ENCODE measurements at places on chromosomes 6 and 20. TPM values are rescaled to one million over a fixed set of nuclear protein-coding genes. Genes with fewer than 3 reads are reported as not detected.

- no peak overlapping the region for H3K27ac ChIP-seq
- H3K36me3 ChIP-seq: no peaks in the 10 kb centered on the region
- H3K27me3 ChIP-seq: no peaks in the 10 kb centered on the region
- H3K4me3 ChIP-seq: no peak overlapping the region
- DNase-seq: no peak
Measured at GRCh38 chr20:917416-917815, 1.3 kb upstream of the ANGPT4 start.

GRCh38 chr6:6595952-6596351, 7.4 kb downstream of the LY86 start:
- no peaks in the 10 kb centered on the region for H3K36me3 ChIP-seq
- no peaks in the 10 kb centered on the region for H3K4me1 ChIP-seq
- no peaks in the 10 kb centered on the region for H3K27me3 ChIP-seq

CCDC170 gene
- total RNA-seq: 0.20 TPM

KCNK16 gene
- total RNA-seq: not detected

DNA sequence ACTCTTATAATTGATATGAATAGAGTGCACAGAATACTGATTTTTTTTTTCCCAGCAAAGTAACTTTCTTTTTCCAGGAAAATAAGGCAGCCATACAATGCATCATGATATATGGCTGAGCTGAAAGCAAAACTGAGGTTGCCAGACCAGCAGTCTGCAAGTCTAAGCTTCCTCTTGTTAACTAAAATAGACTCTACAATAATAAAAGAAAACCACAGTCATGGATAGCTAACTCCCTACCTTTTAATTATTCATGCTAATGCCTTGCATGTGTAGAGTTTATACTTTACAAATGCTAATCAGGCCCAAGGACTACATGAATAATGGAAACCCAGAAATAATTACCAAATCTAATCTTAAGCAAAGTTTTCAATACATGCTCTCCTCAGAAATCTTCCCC, 47.4 kb downstream of the MAP7 start:
- H3K4me3 ChIP-seq: no peak overlapping the region
- H3K36me3 ChIP-seq: no peaks in the 10 kb centered on the region
- DNase-seq: no peak
- H3K4me1 ChIP-seq: no peaks in the 10 kb centered on the region

NSFL1C gene
- total RNA-seq: 28.5 TPM

TNXB gene
- total RNA-seq: 138 TPM

DNA sequence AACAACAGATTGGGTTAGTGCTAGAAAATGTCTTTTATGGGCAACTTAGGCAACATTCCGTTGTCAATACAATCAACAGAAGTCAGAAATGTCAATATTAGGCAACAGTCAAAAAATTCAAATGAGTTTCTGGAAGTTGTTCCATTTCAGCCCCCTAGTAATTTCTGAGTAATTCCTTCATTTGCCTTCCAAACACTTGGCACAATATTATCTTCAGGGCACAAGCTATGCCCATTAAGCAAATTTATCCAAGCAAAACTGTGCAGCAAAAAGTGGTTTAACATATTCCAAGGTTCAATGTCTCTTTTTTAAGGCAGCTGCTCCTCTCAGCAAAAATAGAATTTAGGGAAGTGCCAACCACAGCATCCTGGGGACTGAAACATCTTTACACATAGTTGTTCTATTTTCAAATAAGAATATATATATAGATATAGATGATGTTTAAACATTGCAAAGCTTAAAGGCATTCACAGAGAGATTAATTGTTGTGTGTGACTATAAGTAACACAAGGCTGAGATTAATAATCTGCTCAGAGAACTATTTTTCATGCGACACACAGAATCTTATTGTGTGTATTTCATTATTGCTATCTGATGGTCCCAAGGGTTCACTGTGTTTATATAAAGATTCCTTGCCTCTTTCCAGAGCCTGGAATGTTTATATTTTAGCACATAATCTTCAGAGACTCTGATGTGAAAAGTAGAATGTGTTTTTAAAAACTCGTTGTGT, 75.2 kb upstream of the ADTRP start:
- DNase-seq: no peak
- H3K27ac ChIP-seq: no peak overlapping the region
- H3K4me1 ChIP-seq: peaks cover 7% of the 10 kb centered on the region
- H3K4me3 ChIP-seq: no peak overlapping the region
- H3K27me3 ChIP-seq: no peaks in the 10 kb centered on the region

ADGB gene
- not detected for total RNA-seq

DNA sequence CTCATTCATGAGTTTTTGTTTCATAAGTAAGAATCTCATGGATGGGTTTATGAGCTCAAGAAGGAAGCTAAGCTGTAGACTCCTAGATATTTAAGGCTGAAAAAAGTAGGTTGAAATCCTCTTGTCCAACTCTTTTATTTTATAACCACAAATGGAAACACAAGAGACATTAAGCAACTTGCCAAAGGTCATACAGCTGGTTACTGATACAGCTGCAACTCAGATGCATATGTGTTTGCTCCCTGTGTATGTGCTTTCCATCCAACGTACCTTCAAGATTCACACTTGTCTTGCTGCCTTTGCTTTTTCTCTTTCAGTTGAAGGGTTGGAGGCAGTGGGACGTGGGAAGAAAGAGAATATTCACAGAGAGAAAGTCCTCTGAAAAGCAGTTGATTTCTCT, 153.5 kb upstream of the STMND1 start:
- no peaks in the 10 kb centered on the region for H3K4me1 ChIP-seq
- H3K4me3 ChIP-seq: no peak overlapping the region
- no peak overlapping the region for H3K27ac ChIP-seq
- no peaks in the 10 kb centered on the region for H3K27me3 ChIP-seq
- no peaks in the 10 kb centered on the region for H3K36me3 ChIP-seq
- DNase-seq: no peak

- peaks cover 24% of the 10 kb centered on the region for H3K4me1 ChIP-seq
- no peak for DNase-seq
- H3K36me3 ChIP-seq: peaks cover 11% of the 10 kb centered on the region
- H3K27ac ChIP-seq: peak overlapping the region; percentile 91
Measured at GRCh38 chr6:42086046-42087035, 36.0 kb downstream of the TAF8 start.

ERVFRD-1 gene
- total RNA-seq: not detected

GRCh38 chr6:51098791-51099190, 280.1 kb downstream of the TFAP2B start:
- H3K27me3 ChIP-seq: no peaks in the 10 kb centered on the region
- no peak for DNase-seq
- H3K4me3 ChIP-seq: no peak overlapping the region
- no peaks in the 10 kb centered on the region for H3K4me1 ChIP-seq

DNA sequence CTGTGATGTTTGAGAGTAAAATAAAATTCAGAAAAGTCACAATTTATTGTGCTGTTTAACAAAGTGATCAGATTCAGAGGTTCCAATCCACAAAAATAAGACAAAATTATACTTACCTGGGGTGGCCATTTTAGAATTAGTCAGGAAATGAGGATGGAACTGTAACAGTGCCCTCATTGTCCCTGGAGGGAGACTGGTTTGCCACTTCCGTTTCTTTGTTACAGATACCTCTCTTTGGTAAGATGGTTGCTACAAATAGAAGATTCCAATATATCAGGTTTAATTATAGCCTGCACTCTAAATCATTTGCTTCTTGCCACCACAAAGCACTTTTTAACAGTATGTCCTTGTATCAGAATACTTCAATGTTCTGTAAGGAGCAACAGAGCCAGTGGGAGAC, 95.6 kb downstream of the CTNNBL1 start:
- H3K27me3 ChIP-seq: no peaks in the 10 kb centered on the region
- H3K27ac ChIP-seq: no peak overlapping the region
- H3K4me3 ChIP-seq: no peak overlapping the region
- H3K4me1 ChIP-seq: no peaks in the 10 kb centered on the region

All from right atrium auricular region (tissue), 2 donors.